ENCODE measurements at places on chromosomes 2 and 18.
A peak's percentile ranks its signal among the peaks of the same experiment; 100 is the strongest.

- DNase-seq: no peak
Measured at GRCh38 chr18:62585274-62586150, 62.7 kb downstream of the ZCCHC2 start.

DNA sequence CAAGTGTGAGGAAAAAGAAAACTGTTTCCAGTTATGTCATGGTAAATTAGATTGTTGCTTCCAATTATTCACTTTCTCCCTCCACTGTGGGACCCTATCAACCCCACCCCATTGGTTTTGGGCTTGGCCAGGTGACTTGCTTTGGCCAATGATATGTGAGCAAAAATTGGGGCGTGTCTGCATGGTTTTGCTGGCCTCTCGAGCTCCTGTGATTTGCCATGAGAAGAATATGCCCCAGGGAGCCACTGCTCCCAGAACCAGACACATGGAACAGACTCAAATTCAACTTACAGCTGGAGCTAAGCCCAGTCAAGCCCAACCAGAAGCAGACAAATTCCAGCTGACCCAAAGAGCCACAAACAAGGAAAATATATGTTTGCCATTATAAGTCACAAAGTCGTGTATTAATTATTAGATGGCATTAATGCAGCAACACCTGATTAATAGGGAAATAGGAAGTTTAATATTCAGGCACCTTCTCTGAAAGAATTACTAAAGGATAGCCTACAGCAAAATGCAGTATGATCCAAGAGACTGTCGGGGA is 248.9 kb downstream of the ANAPC1 start:
- no peak for DNase-seq

DNA sequence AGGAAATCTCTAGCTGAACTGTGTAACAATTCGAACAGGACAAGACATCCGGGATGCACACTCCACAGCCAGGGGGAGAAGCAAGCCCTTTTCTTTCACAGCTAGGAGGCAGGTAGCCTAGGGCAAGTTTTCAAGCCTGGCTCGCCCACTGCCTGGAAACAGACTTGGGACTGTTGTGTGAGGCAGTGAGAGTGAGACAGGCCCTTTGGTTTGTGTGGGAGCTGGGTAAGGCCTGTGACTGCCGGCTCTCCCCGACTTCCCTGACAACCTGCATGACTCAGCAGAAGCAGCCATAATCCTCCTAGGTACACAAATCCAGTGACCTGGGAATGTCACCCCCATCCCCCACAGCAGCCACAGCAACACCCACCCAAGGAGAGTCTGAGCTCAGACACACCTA is 179.7 kb downstream of the WDPCP start:
- DNase-seq: no peak

DNA sequence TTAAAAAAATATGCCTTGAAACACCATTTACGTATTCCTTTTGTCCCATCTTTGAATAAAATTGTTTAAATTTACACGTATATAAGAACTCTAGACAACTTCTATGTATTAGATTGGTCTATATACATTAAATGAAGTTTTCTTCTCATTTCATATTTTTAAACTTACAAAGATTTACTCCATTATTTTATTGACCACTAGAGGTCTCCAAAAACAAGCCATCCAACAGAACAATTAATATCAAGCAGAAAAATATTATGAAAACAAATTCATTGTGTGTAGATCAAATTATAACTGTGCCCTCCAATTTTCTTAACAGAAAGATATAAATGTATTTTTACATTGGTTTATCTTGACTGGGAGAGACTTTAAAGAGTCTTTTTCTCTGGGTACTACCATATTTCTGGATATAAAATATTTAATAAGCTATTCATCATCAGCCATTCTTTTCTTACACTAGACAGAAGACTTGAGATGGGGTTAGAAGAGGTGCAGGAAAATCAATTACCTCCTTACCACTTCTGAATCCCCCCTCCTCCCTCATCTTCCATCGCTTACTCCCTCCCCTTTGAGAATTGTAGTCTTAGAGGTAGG is 66.5 kb downstream of the DPP4 start:
- DNase-seq: no peak

- no peak for DNase-seq
Measured at GRCh38 chr2:228703152-228703551, 521.7 kb upstream of the SPHKAP start.

DNA sequence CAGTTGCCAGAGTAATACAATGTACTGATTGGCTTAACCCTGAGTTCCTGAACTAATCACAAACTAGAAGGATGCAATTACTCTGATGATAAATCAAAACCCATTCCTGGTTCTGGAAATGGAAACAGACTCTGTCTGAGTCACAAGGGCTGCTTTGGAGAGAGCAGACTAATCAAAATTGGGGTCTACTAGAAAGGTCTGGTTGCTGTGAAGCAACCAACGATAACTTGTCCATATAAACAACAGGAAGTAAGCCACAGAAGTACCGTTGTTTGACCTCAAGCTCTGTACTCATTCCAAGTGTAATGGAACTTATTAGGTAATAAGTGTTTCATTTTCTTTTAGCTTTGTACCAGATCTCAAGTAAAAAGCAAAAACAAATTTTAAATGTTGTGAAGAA is 49.7 kb downstream of the RASGRP3 start:
- DNase-seq: no peak

DNA sequence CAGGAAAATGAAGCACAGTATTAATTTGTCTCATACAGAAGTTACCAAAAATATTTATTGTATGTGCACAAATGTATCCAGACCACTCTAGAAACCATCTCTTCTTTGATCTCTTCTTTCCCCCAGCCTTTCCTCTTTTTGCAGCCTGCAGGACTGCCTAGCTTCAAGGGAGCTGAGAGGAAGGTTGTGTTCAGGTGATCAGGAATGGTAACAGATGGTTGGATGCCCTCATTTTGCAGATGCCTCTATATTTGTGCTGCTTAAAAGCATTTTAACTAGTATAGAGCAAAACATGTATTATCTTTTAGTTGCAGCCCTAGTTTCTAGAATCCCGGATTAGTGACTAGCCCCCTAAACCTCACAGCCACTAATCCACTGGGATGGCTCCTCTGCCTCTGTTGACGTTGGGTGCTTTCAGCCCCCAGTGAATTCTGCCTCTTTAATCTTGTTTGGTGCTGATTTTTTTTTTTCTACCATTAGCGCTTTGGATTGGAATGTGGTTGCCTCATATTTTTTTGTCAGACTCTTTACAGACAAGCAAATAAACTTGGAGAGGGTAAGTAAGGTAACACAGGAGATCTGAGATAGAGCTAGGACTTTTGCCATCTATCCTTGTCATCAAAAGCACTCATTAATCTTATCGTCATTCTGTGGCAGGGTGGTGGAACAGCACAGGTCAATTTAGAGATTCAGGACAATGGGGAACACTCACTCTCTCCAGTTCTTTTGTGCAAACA is 103.8 kb upstream of the NDUFV2 start:
- DNase-seq: no peak

GRCh38 chr2:121483021-121483420 is 47.7 kb upstream of the RNU4ATAC start:
- no peak for DNase-seq

DNA sequence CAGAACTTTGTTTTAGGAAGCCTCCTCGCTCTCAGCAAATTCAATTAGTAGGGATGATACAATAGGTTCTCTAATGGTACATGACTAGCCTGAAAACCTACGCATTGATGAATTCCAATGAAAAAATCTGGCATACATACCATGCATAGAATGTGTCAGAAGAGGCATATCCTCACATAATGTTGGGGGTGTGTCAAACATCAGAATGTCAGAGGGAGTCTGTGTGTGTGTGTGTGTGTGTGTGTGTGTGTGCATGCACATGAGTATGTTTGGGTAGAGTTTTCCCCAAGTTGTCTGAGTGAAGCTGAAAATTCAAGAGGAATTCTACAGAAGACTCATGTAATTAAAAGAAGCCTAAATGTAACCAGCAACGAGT is 78.5 kb downstream of the FIGN start:
- DNase-seq: no peak

GRCh38 chr2:238873381-238873801 is 25.5 kb downstream of the TWIST2 start:
- DNase-seq: no peak

DNA sequence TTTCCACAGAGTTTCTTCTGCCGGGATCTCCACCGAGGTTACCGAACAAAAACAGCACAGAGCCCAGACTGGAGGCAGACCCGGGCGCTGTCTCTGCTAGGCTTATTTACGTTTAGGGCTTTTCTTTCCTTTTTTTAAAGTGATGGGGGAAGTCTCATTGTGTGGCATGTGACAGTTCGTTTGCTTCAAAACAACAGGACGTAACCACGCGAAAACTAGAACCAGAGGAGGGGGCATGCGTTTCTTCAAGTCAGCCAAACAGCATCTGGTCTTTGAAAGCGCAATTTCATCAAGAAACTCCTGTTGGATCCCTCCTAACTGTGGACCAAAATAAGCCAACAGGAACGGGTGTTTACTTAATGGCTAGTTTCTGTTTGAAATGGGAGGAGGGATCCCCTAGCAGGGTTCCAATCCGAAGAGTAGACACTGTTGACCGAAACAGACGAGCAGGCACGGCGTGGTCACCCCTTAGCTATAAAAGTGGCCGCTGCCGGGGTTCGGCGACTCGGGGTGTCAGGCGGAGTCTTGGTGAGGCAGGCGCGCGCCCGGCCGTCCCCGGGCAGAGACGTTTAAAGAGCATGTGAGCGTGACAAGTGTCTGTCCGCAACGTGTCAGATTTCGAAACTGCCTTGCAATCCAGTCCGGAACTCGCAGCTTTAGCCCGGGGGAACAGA is 997 bp upstream of the TGIF1 start:
- DNase-seq: peak; percentile 47

DNA sequence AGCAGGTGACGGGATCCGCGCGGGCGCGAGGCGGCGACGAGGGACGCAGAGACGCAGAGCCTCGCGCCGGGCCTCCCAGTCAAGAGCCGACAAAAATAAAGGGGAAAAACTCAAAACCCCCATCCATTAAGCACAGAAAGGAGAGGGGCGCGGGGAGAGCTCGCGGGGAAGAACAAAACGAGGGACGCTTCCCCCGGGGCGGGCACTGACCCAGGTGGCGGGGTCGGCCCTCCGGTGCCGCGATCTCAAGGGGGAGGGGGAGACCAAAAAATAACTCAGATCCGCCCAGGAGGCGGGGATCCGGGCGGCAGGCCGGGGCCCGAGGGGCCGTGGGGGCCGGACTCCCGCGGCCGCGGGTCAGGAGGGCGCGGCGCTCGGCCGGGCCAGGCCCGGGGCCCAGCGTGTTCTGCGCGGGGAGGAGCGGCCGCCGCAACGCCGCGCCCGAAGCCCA is 597 bp downstream of the RNF103 start:
- peak; percentile 9 for DNase-seq

GRCh38 chr2:140639628-140640027 is 1491.2 kb downstream of the LRP1B start:
- DNase-seq: no peak

DNA sequence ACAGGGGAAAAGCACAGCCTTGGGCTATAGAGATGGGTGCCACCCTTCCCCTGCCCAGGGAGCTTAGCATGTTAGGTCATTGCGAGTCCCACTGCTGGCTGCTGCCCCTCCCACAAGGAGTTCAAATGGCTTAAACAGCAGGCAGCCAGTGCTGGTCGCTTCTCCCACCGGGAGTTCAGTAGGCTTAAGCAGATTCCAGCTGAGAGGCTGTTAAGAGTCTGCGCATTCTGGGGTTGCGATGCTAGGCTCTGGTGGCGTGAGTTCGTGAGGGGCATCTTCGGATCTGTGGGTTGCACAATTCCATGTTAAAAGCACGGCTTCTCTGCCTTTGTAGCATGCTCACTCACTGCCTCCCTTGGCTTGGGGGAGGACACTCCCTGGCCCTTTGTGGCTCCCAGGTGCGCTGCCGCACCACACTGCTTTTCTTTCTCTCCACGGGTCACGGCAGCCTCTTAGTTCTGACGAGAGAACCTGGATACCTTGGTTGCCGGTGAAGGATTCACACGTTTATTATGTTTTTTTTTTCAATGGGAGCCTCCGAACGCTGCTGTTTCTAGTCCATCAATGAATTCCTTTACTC is 93.2 kb downstream of the UNC80 start:
- no peak for DNase-seq

DNA sequence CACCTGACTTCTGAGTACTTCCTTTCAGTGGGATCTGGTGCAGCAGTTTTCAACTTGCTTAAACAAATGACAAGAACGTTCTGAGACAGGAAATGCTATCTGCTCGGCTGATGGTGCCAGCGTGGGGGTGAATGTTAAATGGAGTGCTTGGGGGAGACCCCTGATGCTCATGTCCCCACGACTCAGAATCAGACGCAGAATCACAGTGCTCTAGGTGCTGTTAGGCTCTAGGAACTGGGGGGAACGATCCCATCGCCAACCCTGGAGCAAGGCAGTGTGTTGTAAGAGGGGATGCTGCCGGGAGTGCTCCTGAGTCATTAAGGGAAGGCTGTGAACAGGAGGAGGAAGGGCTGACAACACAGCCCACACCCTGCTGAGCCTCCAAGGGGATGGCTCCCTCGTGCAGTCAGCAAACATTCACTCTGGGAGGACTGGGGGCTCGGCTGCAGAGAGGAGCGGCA is 34.1 kb upstream of the KCNF1 start:
- no peak for DNase-seq

GRCh38 chr2:207683879-207684627 is 27.4 kb upstream of the CCNYL1 start:
- no peak for DNase-seq

DNA sequence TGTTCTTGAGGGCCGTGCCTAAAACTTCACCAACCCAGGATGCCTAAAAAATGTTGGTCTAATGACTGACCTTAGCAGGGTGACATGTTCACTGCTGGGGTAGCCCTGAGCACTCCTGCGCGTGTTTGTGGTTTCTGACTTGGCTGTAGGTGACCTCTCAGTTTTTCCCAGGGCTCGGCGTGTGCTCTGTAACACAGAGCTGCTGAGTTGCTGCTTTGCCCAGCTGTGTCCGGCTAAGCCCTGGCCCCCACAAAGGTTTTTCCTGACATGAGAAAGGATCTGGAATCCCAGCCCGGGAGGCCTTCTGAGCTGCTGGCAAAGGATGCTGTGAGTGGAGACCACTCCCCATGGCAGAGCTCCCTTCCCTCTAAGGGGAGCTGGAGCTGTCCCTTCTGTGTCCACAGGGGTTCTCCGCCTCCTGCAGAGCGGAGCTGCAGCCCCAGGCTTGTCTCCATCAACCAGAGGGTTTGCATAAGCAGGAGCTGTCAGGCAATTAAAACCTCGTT is 52.7 kb downstream of the CRIM1 start:
- DNase-seq: no peak

GRCh38 chr18:74013955-74014354 is 133.7 kb downstream of the FBXO15 start:
- DNase-seq: no peak

All from stimulated activated CD8-positive, alpha-beta memory T cell treated with anti-CD3 and anti-CD28 coated beads, Interleukin-4, amount 100 ng/mL, for 1 hour (primary cell).